ENCODE measurements at places on chromosomes 7 and 10.

- DNase-seq = no peak
These were observed 156.5 kb upstream of the HDAC9 start for GRCh38 chr7:18338910-18339523.

- DNase-seq = no peak
These were observed 55.1 kb downstream of the CYCS start for GRCh38 chr7:25069900-25070443.

DNA sequence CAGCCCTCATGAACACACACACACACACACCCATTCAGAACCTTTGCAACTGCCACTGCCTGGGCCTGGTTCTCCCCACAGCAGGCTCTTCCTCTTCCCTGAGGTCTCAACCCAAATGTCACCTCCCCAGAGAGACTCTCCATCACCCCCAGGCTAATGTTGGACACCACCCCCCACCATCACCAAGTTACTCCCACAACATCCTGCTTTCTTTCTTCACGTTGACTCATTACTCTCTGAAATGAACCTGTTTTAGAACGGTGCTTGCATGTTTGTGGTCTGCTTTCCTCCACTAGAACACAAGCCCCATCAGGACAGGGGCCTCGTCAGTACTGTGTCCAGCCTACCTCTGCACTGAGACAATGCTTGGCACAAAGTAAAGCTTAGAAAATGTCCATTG is 16.0 kb downstream of the AFAP1L2 start:
- no peak for DNase-seq

GRCh38 chr7:107920048-107920772 is 29.2 kb downstream of the DLD start:
- DNase-seq = peak; percentile 7

GRCh38 chr7:143172354-143172753 is 10.9 kb upstream of the TAS2R39 start:
- DNase-seq = no peak

GRCh38 chr10:8874972-8875371 is 820.5 kb downstream of the GATA3 start:
- DNase-seq = no peak

DNA sequence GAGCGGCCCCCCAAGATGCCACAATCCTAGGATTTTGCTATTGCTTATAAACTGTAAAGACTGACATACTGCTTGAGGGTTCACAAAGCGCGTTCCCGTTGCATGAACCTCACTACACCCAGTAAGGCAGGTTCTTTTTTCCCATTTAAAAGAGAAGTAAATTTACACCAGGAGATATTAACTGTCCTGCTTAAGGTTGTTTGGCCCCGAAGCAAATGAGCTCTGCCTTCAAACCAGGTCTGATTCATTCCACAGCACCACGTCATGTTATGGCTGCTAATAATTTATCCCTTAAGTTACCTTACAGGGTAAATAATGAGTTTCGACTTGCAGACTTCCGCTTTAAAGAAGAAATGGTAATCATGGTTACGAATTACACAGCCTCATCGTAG is 559 bp upstream of the FKBP14 start:
- no peak for DNase-seq
